ENCODE measurements at places on chromosomes 4 and X.

GRCh38 chr4:108144451-108144850 is 24.3 kb downstream of the LEF1 start:
- H3K4me1 ChIP-seq: peaks cover 45% of the 10 kb centered on the region
- H3K27me3 ChIP-seq: no peaks in the 10 kb centered on the region
- no peak for DNase-seq
- no peak overlapping the region for H3K27ac ChIP-seq
- peaks cover 6% of the 10 kb centered on the region for H3K36me3 ChIP-seq

- H3K27me3 ChIP-seq: peaks cover 2% of the 10 kb centered on the region
- no peak for DNase-seq
These were observed 41.5 kb downstream of the SMARCA5 start for GRCh38 chr4:143554728-143555597.

DNA sequence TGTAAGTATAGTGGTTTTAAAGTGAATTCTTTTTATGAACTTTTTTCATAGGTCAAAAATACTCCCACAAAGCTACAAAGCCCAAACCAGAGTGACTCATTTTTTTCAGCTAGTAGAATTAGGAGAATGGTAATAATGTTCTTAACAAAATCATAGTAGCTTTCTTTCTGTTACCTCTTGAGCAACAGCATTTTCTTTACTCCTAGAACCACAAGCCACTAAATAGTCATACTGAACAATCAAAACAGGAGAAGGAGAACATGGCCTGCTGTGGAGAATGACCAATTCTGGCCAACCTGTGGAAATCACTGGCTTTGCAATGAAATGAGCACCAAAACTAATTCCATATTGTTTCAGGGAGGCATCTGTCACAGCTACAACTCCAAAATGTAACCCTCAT is 112.9 kb downstream of the AMMECR1 start:
- H3K36me3 ChIP-seq: peaks cover 7% of the 10 kb centered on the region
- peaks cover 9% of the 10 kb centered on the region for H3K4me1 ChIP-seq
- DNase-seq: no peak
- H3K4me3 ChIP-seq: no peak overlapping the region
- H3K27me3 ChIP-seq: no peaks in the 10 kb centered on the region

- DNase-seq: no peak
- H3K4me1 ChIP-seq: peaks cover 5% of the 10 kb centered on the region
- no peaks in the 10 kb centered on the region for H3K27me3 ChIP-seq
These were observed 1.2 kb upstream of the PLAC8 start for GRCh38 chr4:83115656-83116285.

GRCh38 chr4:2426711-2427275 is 8.0 kb downstream of the CFAP99 start:
- no peak overlapping the region for H3K27ac ChIP-seq
- no peaks in the 10 kb centered on the region for H3K36me3 ChIP-seq
- H3K4me1 ChIP-seq: no peaks in the 10 kb centered on the region
- no peak for DNase-seq
- peaks cover 21% of the 10 kb centered on the region for H3K27me3 ChIP-seq

DNA sequence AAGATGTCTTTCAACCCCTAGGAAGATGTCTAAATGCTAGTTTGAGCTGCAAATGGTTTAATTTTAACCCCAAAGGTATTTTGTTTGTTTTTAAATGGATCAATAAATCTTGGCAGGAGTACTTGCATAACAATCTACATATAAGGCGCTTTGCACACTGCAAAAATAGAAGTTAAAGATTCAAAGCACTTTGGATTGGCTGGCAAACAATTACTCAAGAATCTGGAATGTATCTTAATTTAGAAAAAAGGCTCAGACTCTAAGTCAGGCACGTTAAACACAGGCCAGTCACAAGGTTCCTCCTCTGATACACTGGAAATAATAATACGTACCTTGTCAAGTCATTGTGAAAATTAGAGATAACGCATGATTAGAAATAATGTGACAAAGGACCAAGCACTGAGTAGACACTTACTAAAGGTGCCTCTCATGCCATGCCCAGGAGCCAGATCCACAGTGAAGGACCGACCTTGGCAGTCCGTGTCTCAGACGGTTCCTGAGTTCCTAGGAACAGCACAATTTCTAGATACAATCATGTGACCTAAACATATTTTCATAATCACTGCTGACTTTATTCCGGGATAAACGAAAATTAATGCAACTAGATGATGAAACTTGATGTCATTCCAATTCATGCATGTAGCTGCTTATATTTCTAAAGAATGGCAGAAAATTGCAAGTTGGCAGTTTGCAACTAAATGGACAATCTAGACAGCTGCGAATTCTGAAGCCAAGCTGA is 49.6 kb downstream of the PROM1 start:
- H3K4me3 ChIP-seq: no peak overlapping the region
- no peaks in the 10 kb centered on the region for H3K27me3 ChIP-seq
- DNase-seq: no peak
- no peaks in the 10 kb centered on the region for H3K36me3 ChIP-seq
- no peak overlapping the region for H3K27ac ChIP-seq
- H3K4me1 ChIP-seq: peaks cover 9% of the 10 kb centered on the region

- H3K27ac ChIP-seq: no peak overlapping the region
- no peaks in the 10 kb centered on the region for H3K4me1 ChIP-seq
- no peak for DNase-seq
- H3K4me3 ChIP-seq: no peak overlapping the region
- H3K36me3 ChIP-seq: no peaks in the 10 kb centered on the region
- H3K27me3 ChIP-seq: no peaks in the 10 kb centered on the region
These were observed 220.2 kb upstream of the UGT8 start for GRCh38 chr4:114378305-114378903.

GRCh38 chrX:155242300-155242699 is 22.0 kb downstream of the RAB39B start:
- no peak overlapping the region for H3K27ac ChIP-seq
- H3K4me1 ChIP-seq: no peaks in the 10 kb centered on the region
- H3K4me3 ChIP-seq: no peak overlapping the region

- peaks cover 9% of the 10 kb centered on the region for H3K4me1 ChIP-seq
- no peak overlapping the region for H3K27ac ChIP-seq
- no peak overlapping the region for H3K4me3 ChIP-seq
- H3K36me3 ChIP-seq: peaks cover 4% of the 10 kb centered on the region
- no peak for DNase-seq
These were observed 41.0 kb downstream of the IRF2 start for GRCh38 chr4:184433258-184433892.

GRCh38 chrX:115563633-115564162 is 2.7 kb downstream of the PLS3 start:
- peak overlapping the region; percentile 99 for H3K4me3 ChIP-seq
- no peaks in the 10 kb centered on the region for H3K27me3 ChIP-seq
- DNase-seq: no peak

GRCh38 chr4:73762409-73762808 is 22.0 kb downstream of the CXCL8 start:
- H3K4me1 ChIP-seq: no peaks in the 10 kb centered on the region
- peaks cover 2% of the 10 kb centered on the region for H3K27me3 ChIP-seq
- H3K36me3 ChIP-seq: no peaks in the 10 kb centered on the region
- DNase-seq: no peak
- no peak overlapping the region for H3K4me3 ChIP-seq

- DNase-seq: no peak
- peaks cover 22% of the 10 kb centered on the region for H3K4me1 ChIP-seq
- no peaks in the 10 kb centered on the region for H3K27me3 ChIP-seq
- H3K4me3 ChIP-seq: no peak overlapping the region
These were observed 173.7 kb upstream of the FAT4 start for GRCh38 chr4:125140966-125141495.

DNA sequence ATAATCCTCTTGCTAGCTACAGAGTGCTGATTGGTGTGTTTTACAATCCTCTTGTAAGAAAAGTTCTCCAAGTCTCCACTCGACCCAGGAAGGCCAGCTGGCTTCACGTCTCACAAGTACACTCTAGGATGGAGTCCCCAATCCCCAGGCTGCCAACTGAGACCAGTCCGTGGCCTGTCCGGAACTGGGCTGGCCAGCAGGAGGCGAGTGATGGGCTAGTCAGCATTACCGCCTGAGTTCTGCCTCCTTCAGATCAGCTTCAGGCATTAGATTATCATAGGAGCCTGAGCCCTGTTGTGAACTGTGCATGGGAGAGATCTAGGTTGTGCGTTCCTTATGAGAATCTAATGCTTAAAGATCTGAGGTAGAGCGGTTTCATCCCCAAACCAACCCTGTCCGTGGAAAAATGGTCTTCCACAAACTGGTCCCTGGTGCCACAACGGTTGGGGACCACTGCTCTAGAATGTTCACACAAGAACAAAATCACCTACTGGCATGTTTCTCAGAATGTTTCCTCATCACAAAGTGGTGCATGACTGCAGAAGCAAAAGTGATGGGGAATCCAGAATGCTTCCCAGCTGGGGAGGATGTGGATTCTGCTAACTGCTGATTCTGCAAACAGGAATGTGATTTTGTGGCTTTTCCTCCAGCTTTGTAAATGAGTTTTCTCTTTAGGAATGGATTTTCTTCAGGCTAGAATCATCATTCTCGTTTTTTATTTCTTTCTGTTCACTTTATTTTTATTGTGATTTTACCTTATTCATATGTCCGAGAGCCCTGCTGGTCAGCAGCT is 40.9 kb downstream of the SEPTIN11 start:
- H3K4me1 ChIP-seq: peaks cover 17% of the 10 kb centered on the region
- peaks cover 10% of the 10 kb centered on the region for H3K36me3 ChIP-seq
- H3K27ac ChIP-seq: no peak overlapping the region
- DNase-seq: no peak

GRCh38 chr4:136277741-136278140 is 1254.6 kb downstream of the PCDH18 start:
- H3K27ac ChIP-seq: peak overlapping the region; percentile 15
- no peaks in the 10 kb centered on the region for H3K27me3 ChIP-seq
- DNase-seq: no peak
- peaks cover 25% of the 10 kb centered on the region for H3K4me1 ChIP-seq
- no peaks in the 10 kb centered on the region for H3K36me3 ChIP-seq

GRCh38 chr4:92968556-92968955 is 664.8 kb downstream of the GRID2 start:
- peaks cover 7% of the 10 kb centered on the region for H3K4me1 ChIP-seq
- H3K27ac ChIP-seq: no peak overlapping the region
- no peak for DNase-seq
- no peaks in the 10 kb centered on the region for H3K27me3 ChIP-seq
- peaks cover 3% of the 10 kb centered on the region for H3K36me3 ChIP-seq

DNA sequence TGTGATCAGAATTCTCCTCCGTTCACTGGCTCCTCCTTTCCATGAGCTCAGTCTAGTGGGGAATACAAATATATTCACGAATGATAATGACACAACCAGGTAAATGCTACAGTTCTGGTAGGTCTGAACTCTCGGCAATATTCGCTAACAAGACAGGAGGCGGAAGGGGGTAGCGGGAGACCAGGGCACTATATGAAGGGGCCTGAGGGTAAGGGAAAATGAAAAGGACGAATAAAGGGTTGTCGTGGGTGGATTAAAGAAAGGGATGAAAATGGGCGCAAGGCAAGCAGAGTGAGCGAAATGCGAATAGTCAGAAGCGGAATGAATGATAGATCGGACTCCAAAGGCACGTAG is 743 bp downstream of the NKAP start:
- H3K27me3 ChIP-seq: no peaks in the 10 kb centered on the region
- H3K4me1 ChIP-seq: peaks cover 8% of the 10 kb centered on the region
- DNase-seq: no peak
- peak overlapping the region; percentile 85 for H3K4me3 ChIP-seq
- peaks cover 4% of the 10 kb centered on the region for H3K36me3 ChIP-seq

DNA sequence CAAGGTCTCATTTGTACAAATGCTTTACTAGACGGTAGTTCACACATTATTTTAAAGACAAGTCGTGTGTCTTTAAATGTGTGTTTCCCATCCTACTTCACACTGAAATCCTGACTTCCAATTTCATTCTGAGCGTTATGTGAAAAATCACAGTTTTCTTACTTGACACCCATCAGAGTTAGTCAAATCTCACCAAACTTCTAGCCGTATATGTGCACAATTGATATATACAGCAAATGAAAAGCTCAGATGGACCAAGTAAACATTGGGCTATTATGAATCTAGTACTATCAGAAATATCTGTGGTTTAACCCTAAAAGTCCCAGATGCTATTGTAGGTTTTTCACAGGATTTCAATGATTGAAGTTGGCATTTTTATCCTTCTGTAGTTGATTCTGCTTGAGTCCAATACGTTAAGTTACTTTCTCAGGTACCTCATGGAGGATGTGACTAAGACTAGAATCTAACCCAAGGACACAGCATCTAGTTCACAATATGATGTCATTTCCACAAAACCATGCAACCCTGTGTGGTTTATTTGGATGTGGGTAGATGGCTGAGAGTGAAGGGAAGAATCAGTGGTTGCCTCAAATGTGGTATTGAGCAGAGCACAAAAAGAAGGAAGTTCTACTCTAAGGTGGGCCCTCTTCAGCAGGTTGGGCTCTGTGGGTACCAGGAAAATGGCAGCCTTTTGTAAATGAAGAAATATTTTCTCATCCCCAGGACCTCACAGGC is 22.1 kb upstream of the TRIM60 start:
- no peak for DNase-seq
- peaks cover 3% of the 10 kb centered on the region for H3K27me3 ChIP-seq
- H3K4me3 ChIP-seq: no peak overlapping the region
- H3K36me3 ChIP-seq: no peaks in the 10 kb centered on the region
- H3K27ac ChIP-seq: no peak overlapping the region

DNA sequence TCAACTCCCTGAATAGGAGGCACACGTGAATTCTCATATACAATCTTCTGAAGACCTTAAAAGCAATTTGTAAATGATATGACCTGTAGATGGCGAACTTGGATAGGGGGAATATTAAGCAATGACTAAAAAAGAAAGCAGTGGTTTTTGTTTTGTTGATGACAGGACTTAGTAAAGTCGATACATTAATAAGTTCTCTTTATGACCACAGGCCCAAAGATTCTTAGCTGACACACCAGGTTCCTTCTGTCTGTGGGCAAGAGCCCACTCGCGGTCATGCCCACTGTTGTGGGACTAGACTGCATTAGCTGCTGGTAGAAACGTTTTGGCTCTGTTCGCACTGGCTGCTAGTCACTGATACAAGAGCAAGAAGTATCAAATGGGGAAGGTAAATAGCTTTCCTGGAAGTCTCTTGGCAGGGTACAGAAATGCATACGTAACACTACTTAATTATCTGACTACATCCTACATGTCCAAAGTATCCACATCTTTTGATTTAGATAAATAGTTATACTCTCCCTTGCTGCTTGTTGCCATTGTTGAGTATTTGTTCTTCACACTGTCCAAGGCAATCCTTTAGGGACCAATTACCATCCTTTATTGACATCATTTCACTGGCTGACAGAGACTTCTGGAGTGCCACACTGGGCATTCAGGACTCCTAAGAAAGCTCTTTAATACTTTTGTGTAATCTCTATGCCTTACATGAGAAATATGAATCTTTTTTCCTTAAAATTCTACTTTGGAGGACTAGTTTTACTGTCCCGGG is 31.0 kb downstream of the ALPK1 start:
- H3K27me3 ChIP-seq: peaks cover 21% of the 10 kb centered on the region
- no peak overlapping the region for H3K27ac ChIP-seq

GRCh38 chr4:78018271-78019049 is 38.7 kb upstream of the FRAS1 start:
- peak overlapping the region; percentile 13 for H3K27ac ChIP-seq
- DNase-seq: no peak
- peaks cover 13% of the 10 kb centered on the region for H3K4me1 ChIP-seq
- H3K4me3 ChIP-seq: no peak overlapping the region

DNA sequence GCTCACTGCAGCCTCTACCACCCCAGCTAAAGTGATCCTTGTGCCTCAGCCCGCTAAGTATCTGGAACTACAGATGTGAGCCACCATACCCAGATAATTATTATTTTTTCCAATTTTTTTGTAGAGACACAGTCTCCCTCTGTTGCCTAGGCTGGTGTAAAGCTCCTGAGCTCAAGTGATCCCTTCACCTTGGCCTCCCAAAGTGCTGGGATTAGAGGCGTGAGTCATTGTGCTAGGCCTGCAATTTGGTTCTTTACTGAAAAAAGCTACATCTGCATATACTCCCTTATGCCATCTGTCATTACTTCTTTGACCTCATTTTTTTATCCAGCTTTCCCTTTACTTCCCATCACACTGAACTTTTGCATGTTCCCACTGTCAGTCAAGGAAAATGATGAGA is 2012.4 kb upstream of the IGFBP7 start:
- H3K27me3 ChIP-seq: no peaks in the 10 kb centered on the region
- no peak for DNase-seq
- no peak overlapping the region for H3K27ac ChIP-seq
- H3K4me1 ChIP-seq: peaks cover 33% of the 10 kb centered on the region
